ENCODE measurements at places on chromosomes 6 and 20. TPM values are rescaled to one million over a fixed set of nuclear protein-coding genes. Genes with fewer than 3 reads are reported as not detected.

The TMEM181 gene
- 11.9 TPM for total RNA-seq

The SMPDL3A gene
- not detected for total RNA-seq

The HLA-DOA gene
- total RNA-seq, result 65.4 TPM

- DNase-seq, result no peak
Measured at GRCh38 chr6:122180132-122180531, 219.3 kb upstream of the HSF2 start.

- DNase-seq, result no peak
Measured at GRCh38 chr6:88662163-88662580, 301.2 kb downstream of the RNGTT start.
